Liver (tissue), 10 donors: ENCODE measurements at places on chromosomes 5 and 9. TPM values are rescaled to one million over a fixed set of nuclear protein-coding genes. Genes with fewer than 3 reads are reported as not detected.

PDGFRB gene
- 10.6 TPM for total RNA-seq

C9orf153 gene
- 0.42 TPM for total RNA-seq

CCL27 gene
- total RNA-seq = not detected

ZNF483 gene
- 0.84 TPM for total RNA-seq

ALG2 gene
- 43.6 TPM for total RNA-seq

BICD2 gene
- 16.0 TPM for total RNA-seq

PROP1 gene
- total RNA-seq = not detected

SPINK13 gene
- total RNA-seq = not detected
